ENCODE measurements at places on chromosomes 7 and 10.
A peak's percentile ranks its signal among the peaks of the same experiment; 100 is the strongest.

DNA sequence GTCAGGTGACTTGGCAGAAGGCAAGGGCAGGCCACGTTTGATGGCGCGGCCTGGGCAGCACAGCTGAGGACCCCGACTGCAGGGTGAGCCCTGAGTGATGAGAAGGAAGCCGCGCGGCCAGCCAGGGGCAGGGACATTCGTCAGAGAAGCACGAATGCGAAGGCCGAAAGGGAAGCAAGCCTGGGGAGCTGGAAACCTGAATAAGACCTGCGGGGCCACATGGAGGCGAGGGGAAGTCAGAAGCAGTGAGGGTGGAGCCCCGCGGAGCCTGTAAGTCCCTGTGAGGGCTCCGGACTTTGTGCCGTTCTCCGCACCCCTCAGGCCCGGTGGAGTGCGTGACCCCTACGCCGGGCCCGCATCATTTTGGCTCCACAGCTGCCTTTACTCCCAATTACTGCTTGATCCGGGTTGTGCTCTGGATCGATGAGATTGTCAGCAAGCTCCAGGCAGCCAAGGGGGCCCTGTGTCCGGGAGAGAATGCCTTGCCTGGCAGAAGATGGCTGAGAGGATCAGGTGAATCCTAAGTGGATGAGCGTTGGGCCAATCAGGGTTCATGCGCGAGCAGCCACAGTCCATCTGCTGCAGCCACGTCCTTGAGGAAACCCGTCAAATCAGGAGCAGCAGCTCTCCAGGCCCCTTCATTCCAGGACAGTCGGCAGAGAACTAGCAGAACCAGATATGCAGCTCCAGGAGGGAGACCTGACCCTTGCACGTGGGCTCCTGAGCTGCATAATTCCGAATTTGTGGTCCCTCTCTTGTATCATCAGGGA lies 293.3 kb upstream of the SHH start:
- DNase-seq = no peak

- DNase-seq = no peak
These were observed 108.9 kb upstream of the ASAH2 start for GRCh38 chr10:50360077-50360850.

GRCh38 chr7:155562106-155562505 lies 15.7 kb upstream of the CNPY1 start:
- DNase-seq = no peak

DNA sequence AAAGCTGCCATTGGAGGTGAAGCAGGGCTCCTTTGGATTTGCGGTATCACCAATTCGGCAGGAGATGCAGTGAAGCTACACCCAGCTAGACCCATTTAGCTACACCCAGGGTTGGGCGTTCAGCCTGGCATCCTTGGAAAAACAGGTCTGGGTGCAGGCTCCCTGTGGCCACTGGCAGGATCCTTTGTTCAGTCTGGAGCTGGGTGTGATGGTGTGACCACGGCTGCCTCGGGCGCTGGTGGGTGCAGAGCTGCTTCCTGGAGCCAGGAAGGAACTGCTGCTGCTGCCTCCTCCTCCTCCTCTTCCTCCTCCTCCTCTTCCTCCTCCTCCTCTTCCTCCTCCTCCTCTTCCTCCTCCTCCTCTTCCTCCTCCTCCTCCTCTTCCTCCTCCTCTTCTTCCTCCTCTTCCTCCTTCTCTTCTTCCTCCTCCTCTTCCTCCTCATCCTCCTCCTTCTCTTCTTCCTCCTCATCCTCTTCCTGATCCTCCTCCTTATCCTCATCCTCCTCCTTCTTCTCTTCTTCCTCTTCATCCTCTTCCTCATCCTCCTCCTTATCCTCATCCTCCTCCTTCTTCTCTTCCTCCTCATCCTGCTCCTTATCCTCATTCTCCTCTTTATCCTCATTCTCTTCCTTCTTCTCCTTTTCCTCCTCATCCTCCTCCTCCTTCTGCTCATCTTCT lies 84.0 kb downstream of the GRK5 start:
- DNase-seq = no peak

DNA sequence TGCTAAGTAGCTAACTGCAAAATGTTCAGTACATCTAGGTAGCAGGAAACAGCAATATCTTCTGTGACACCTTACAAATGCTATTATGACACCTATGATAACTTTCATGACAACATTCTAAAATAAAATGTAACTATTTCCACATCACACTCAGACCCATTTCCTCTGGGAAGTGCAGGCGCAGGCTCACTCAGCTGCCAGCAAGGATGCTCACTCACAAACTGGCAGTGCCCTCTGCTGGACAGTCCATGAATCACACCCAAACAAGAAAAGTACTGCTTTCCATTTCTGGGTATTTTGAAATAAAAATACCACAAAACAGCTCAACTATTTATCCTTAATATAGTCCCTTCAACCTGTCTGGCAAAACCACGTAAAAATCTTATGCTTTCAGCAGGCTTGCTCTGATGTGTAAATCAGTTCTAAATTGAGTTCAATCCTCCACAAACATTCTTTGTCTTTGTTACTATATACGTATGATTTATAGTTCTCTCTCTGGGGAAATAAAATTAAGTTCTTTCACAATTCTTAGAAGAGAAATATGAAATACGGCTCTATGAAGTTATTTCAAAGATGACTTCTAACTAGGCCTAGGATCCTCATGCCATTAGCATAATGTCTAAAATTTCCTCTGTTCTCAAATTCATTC lies 176.6 kb downstream of the PARD3 start:
- peak; percentile 82 for DNase-seq

DNA sequence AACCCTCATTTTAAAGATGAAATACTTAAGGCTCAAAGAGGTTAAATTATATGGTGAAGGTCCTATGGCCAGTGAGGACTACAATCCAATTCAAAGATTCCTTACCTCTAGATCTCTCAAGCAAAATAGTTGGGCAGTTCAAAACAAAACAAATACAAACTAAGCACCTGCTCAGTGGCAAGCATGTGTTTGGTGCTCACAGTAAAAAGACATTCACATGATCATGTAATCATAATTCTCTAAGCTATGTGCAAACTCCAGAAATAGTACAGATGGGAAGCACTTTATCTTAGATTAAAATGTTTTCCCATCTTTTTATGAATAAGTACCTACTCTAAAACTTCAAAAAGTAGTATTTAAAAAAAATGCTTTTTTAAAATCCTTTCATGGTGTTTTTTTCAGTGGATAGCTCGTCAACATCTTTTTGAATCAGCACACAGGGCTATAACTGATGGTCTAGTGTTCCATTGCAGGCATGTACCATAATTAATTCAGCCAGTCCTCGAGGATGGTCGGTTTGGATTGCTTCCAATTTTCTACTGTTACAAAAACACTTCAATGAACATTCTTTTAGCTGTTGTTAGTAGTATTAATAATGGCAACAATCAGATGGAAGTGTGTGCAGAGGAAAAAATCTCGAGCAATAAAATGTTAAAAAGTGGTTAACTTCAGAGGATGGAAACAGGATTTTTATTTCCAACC lies 58.4 kb downstream of the CHCHD3 start:
- no peak for DNase-seq

DNA sequence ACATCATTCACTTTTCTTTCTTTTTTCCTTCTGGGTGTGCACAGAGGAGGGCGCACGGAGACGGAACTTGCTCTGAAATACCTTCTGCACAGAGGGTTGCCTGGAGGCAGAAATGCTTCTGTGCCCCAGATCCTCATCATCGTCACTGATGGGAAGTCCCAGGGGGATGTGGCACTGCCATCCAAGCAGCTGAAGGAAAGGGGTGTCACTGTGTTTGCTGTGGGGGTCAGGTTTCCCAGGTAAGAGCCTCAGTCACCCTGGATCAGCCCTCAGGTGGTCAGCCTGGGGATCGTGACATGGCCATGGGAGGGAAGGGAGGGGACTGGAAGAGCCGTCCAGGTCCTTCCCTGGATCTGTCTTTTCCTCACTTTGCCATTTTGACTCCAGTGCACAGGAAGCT lies 33.6 kb downstream of the VWA2 start:
- DNase-seq = no peak

DNA sequence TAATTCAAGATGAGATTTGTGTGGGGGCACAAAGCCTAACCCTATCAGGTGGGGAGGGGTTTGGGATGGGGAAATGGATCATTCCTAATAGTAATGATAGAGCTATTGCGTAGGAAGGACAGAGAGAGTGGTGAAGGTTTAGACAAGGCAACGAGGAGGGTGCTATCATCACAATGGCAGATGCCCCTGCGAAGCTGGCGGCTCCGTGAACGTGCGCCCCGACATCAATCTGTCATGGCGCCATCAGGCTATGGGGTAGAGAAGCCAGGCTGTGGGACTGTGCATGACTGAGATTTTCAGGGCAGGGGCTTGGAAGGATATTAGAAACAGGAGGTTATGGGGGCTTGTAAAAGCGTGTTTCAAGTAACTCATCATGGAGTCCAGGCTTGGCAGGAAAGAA lies 157.6 kb downstream of the ITGA8 start:
- no peak for DNase-seq

DNA sequence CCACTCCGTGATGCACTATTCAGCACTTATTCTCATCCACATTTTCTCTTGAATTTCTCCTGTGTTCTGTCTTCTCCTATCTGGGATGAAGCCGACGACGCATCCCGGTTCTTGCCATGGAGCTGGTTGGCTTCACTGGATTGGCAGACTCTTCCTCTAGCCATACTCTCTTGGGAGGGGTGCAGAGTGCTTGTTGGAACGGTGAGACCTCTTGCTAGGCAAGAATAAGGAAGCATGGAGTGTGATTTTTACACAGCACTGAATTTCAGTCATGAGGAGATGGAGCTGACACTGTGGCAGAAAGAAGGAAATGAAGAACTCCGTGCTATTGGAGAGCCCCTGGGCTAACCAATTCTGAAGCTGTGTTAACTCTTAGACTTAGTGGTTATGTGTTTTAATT lies 28.2 kb upstream of the ZNF32 start:
- DNase-seq = no peak

Measured in OCI-M1 (cell line).